ENCODE measurements at places on chromosomes 2 and 18.

DNA sequence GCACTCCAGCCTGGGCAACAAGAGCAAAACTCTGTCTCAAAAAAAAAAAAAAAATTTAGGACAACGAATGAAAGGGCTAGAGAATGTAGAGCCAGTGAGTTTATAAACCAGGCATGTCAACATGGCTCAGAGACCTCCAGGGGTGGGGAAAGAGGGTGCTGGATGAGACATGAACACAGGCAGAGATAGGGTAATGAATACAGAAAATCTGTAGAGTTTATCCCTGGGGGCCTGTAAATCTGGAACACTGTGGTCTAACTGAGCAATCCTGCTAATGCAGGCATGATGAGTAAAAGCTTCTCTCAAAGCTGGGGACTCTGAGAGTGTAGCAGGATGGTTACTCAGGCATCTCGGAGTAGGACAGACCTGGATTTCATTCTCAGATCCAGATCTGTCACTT is 59.2 kb upstream of the IGFBP2 start:
- no peak for DNase-seq

DNA sequence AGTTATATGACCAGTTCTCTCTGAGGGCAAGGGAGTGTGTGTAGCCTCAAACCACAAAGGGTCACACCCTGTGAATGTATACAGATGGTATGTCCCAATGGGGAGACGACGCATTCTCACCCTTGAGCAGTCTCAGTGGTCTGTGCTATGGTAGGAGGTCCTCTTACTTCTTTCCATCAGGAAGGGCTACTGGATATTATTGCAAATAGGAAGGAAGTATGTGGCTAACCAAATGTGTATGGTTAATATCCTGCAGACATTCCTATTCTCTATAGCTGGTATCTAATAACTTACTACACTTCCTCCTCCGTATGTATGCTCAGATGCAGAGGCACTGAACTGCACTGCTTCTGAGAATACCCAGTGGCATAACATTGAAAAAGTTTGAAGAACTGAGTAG is 306.7 kb upstream of the CCDC68 start:
- DNase-seq: no peak

DNA sequence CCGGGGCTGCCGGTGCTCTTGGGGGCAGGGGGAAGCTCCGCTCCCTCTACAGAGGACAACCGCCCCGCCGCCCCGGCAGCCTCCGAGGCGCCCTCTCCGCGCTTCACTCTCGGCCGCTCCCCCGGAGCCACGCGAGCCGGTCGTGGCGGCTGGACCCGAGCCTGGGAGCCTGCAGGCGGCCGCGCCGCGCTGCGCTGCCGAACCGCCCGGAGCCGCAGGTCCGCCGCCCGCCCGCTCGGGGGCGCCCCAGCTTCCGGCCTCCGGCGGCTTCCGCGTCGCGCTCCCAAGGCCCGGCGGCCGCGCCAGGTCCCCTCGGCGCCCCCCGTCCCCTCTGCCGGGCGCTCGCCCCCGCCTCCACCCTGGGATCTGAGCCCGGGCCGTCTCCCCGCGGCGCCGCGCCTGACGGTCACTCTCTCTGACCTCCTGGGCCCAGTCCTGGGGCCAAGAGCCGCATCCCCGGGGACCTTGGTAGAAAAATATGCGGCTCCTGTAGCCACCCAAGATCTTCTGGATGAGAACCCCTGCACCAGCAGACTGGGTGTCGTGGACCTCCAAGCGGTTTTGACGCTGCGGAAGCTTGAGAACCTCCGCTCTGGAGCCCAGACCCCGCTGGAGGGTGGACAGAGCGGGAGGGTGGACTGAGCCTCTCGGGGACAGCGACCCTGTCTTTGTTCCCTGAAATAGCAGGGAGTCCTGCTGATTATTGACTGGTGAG is 44.3 kb downstream of the SERTAD2 start:
- peak; percentile 42 for DNase-seq

DNA sequence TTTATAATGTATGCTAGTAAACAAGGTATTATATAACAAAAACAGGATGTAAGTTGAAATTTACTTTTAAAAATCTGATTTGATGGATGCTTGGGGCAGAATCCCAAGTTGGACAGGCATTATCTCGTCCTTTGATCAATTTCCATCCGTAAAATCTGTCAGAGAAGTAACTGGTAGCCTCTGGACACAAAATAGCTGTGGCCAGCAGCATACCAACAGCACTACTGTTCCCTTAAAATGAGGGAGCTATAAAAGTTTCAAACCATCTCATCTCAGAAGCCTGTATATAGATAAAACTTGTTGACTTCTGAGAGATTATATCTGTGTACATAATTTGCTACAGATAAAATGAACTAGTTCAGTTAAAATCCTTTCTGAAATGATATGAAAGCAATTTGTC is 14.7 kb upstream of the METAP1D start:
- no peak for DNase-seq

GRCh38 chr2:236744716-236745115 is 175.1 kb downstream of the ACKR3 start:
- DNase-seq: no peak

DNA sequence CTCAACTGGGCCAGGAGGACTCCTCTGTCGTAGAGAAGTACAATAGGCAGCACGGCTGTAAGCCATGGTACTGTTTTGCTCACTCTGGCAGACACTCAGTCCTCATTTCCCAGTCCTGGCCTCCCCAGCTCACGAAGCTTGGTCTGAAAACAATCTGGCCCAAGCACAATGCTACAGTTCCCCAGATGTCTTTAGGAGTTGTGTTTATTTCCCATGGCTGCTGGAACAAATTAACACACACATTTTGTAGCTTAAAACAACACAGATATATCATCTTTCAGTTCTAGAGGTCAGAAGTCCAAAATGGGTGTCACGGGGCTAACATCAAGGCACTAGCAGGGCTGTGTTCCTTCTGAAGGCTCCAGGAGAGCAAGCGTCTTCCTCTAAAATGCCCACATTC is 13.0 kb downstream of the FABP1 start:
- peak; percentile 9 for DNase-seq

- no peak for DNase-seq
Observed at GRCh38 chr2:30981510-30981909, 156.7 kb downstream of the GALNT14 start.

DNA sequence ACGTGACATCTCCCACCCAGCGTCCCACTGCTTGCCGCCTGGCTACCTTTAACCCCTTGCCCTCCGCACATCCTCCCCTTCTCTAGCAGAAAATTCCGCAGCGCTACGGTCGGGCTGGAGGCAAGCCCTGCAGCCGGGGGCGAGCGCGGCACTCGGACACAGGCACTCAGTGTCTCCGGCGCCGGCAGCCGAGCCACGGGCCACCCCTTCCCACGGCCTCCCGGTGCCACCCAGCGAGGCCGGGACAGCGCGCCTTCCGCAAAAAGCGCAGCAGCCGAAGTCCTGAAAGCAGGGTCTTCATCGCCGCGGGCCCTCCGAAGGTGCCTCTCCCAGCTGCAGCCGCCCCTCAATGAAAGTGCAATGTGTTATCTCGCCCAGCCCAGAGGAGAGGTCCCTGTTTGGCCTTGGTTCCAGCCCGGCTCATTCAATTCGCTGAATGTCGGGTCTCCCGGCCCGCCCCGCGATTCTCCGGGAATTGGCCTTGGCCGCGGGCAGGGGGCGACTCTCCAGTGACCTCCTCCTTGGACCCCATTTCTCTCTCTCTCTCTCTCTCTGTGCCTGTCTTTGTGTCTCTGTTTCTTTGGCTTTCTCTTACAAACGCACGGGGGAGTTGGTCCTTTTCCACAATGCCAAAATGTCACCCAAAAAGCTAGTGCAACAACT is 1.1 kb downstream of the DLGAP1 start:
- DNase-seq: no peak

DNA sequence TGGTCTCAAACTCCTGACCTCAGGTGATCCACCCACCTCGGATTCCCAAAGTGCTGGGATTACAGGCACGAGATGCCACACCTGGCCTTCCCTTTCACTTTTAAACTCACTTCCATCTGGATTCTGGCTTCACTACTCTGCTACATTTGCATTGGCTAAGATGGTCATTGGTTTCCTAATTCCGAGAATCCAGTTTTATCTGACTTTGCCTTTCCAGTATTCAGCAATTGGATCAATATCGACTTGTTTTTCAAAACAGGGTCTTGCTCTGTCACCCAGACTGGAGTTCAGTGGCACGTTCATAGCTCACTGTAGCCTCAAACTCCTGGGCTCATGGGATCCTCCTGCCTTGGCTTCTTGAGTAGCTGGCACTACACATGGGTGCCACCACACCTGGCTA is 4.7 kb upstream of the CD302 start:
- no peak for DNase-seq

GRCh38 chr2:146762786-146763185 is 1082.0 kb upstream of the ACVR2A start:
- no peak for DNase-seq

- DNase-seq: no peak
Observed at GRCh38 chr18:76610933-76611749, 116.1 kb upstream of the ZNF516 start.

- no peak for DNase-seq
Observed at GRCh38 chr2:10614124-10614523, 75.7 kb downstream of the NOL10 start.

GRCh38 chr2:3696545-3696944 is 6.8 kb upstream of the DCDC2C start:
- no peak for DNase-seq

DNA sequence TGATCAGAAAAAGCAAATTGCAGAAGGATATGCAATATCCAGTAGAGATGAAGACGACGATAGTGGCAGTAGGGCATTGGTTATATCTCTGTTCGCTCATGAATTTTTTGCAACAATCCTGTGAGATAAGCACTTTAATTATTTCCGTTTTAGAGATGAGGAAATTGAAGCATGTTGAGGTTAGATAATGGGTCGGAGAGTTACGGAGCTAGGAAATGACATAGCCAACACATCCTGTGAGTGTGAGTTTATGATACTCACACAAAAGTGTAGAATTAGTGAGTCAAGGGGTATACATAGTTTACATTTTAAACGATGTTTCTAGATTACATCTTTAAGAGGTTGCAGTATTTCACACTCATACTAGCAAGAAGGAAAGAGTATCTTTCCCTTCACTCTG is 123.1 kb upstream of the ARL4C start:
- no peak for DNase-seq

- DNase-seq: no peak
Observed at GRCh38 chr2:7887441-7887840, 794.4 kb upstream of the ID2 start.

- no peak for DNase-seq
Observed at GRCh38 chr2:220296174-220296573, 668.7 kb downstream of the SLC4A3 start.

All from globus pallidus (tissue), 1 donor.